ENCODE measurements at places on chromosomes 3 and 15. TPM values are rescaled to one million over a fixed set of nuclear protein-coding genes. Genes with fewer than 3 reads are reported as not detected.

GRCh38 chr3:26381411-26381810 is 241.2 kb upstream of the LRRC3B start:
- peak; percentile 47 for DNase-seq

- DNase-seq, result no peak
These were observed 64.9 kb upstream of the DCBLD2 start for GRCh38 chr3:98966434-98966833.

DNA sequence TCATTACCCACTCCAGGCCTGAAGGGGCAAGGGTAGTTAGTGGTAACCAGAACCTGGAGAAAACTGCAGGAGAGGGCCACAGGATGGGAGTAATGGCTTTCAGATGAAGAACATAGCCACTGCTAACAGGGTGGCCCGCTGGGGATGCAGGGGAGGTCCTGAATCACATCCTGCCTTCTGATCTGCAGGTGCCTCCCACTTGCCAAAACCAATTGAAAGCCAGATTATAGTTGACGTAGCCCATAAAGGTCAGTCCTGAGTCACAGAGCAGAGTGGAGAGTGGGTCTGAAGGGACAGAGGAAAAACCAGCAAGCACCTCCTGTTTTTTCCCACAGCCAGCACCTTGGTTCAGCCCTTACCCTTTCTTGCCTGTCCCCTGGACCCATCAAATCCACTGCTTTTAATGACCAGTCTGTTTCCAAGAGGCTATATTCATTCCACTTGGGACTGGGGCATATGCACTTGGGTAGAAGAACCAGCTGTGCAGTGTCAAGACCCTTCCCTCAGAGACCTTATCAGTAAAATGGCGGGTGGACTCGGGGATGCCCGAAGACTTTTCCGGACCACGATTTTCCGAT is 646 bp upstream of the SLC35G2 start:
- DNase-seq, result no peak

GRCh38 chr15:75727851-75728715 is 15.4 kb upstream of the CSPG4 start:
- no peak for DNase-seq

DNA sequence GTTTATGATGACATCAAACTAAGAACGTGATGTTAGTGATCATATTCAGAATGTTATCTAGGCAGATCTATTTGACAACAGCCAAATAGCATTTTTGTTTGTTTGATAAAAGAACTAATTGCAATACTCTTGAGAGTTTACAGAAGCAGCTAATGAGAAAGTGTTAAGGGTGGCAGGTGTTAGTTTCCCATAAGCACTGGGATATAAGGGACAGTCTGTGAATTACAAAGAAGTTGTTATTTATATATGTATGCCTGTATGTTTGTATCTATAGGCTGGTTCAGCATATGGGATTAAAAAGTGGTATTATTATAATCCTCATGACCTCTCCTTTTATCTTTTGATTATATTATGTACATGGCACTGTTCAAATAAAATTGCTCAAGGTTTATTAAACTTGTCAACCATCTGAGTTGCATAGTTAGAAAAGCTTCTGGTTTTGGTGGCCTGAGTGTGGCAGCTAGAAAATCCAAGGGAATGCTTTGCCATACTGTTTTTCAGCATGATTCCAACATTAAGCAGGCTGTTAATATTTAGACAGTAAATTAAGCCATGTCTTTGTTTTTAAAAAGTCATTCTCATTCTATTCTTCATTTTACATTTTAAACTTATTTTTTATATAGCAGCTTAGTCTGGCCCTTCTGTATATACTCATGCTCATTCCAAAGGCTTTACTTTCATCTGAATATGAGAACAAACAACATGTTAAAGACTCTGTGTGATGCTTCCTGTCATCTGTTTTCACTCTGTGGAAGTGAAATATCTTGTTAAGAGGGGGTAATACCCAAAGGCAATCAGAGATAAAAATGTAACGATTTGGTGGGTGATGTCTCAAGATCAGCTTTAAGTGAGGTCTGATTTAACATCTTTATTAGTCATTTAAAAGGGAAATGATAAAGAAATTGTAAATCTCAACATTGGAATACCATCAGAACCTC is 13.1 kb downstream of the ROBO2 start:
- DNase-seq, result no peak

DNA sequence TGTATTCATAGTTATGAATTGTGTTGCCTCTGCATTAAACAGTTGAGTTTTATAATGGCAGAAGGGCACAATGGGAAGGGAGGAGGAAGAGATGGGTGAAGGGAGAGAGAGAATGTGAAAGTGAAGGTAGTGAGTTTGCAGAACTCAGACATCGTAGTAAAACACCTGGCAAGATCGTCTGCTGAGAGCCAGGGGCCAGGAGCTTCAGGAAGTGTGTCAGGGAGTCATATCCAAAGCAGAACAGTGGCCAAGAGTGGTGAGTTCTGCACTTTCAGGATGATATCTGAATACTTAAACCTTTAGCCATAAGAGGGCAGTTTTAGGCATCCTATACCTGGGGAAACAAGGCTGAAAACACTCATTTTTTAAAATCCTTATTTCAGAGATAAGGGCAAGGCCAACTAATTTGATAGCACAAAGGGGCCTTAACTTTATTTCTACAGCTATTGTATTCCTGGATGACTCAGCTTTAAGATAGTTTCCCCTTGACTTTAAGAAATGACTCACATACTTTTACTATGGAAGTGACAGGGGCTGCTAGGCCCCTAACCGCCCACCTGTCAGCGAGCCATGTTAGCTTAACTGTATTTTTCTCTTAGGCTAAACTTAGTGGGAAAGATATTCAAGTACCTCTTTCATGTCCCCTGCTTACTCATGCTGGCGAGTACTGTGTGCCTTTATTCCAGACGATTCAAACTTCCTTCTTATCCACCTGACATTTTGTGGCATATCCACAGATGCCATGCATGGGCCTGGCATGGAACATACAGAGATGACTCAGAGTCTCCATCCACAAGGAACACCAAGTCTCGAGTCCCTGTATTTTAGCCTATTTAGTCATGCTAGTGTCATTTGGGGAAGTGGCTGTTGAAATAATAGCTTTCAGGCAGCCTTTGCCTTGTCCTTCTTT is 53.9 kb downstream of the RLBP1 start:
- no peak for DNase-seq

GRCh38 chr3:43738305-43738704 is 47.6 kb downstream of the ABHD5 start:
- DNase-seq, result no peak

DNA sequence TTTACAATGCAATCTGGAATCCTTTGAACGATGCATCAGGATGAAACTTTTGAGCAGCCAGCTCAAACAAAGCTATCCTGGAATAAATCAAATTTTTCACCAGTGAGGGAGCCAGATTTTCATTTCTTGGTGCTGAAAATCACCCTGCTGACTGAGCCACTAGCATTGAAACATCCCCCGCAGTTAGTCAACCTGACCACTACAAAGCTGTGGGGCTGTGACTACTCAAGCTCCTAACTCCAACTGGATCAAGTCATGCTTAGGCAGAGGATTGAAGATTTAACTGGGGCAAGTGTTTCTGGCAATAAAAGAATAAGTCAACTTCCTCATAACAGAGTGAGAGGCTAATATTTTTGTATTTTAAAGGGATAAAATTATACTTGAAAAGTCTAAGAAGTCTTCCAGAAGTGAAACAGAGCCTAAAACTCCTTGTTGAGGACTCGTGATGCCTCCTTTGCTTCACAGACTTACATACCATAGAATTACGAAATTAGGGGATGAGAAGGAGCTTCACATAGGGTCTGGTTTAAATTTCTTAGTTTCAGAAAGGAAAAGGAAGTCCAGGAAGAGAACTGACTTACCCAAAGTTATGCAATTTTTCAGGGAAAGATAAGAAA is 177.8 kb downstream of the SERPINI1 start:
- no peak for DNase-seq

- DNase-seq, result no peak
These were observed 308.7 kb downstream of the CHST2 start for GRCh38 chr3:143428294-143428693.

DNA sequence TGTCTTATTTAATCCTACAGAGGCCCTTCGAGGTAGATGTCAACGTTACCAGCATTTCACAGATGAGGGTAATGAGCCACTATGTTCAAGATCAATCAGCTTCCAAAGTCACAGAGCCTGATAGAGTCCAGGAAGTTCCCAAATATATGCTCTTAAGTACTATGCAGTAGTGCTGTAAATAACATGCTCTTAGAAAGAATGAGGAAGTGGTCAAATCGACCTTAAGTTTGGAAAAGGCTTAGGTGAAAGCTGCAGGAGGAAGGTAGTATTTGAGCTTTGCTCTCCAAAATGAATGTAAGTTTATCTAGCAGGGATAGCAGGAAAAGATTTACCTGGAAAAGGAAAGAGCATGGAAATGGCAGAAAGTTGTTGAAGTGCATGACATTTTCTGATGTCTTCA is 234.0 kb downstream of the RBMS3 start:
- DNase-seq, result no peak

DNA sequence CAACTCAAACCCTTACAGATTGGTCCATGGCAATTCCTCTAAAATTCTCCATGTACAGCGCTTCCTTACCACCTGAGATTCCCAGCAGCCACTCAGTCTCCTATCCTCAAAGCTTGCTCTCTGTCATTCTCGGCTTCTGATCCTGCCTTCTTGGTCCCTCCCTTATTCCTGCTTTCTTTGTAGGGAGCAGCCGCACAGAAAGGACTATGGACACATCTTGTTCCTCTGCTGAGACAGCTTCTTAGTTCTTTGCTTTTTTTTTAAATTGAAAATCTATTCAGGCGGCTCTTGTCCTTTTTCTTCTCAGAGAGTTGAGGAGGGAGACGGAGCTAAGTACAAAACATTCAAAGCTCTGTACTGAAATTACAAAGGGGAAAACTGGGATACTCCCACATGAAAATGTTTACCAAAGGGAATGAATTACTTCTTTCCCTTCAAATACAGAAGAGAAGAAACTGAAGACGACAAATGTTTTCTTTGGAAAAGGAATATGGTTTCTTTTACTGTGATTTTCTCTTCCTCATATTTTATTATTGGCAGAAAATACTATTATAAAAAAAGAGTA is 285.1 kb downstream of the IL20RB start:
- DNase-seq, result no peak

DNA sequence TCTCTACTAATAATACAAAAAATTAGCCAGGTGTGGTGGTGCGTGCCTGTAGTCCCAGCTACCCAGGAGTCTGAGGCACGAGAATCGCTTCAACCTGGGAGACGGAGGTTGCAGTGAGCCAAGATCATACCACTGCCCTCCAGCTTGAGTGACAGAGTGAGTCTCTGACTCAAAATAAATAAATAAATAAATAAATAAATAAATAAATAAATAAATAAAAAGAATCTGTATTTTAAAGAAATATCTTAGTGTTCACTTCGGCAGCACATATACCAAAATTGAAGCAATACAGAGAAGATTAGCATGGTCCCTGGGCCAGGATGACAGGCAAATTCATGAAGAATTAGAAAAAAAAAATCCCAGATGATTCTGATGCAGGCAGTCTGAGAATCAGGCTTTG is 51.9 kb downstream of the ROBO2 start:
- no peak for DNase-seq

- peak; percentile 4 for DNase-seq
These were observed 1.8 kb downstream of the STAG1 start for GRCh38 chr3:136750209-136750896.

GRCh38 chr15:25862472-25863110 is 536 bp downstream of the ATP10A start:
- no peak for DNase-seq

- no peak for DNase-seq
These were observed 20.7 kb downstream of the TNK2 start for GRCh38 chr3:195887670-195888069.

- DNase-seq, result no peak
These were observed 86.8 kb upstream of the PSMD6 start for GRCh38 chr3:64110071-64110470.

DNA sequence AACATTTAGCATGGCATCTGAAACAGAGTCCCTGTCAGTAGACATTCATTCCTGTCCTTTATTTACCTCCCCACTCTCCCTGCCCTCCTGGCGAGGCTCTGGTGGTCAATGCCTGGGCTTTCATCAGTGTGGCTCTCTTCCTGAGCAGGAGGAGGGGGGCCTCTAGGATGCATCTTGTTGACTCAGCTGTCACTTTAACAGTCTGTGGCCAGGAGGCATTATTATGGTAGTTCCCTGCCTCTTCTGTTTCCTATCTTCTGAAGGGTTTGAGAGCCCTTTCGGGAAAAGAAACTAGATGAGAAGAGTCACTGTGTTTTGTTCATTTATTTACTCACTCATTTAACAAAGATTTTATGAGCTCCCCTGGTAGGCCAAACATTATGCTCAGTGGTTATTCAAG is 2.4 kb upstream of the PPP1R14D start:
- DNase-seq, result no peak

DNA sequence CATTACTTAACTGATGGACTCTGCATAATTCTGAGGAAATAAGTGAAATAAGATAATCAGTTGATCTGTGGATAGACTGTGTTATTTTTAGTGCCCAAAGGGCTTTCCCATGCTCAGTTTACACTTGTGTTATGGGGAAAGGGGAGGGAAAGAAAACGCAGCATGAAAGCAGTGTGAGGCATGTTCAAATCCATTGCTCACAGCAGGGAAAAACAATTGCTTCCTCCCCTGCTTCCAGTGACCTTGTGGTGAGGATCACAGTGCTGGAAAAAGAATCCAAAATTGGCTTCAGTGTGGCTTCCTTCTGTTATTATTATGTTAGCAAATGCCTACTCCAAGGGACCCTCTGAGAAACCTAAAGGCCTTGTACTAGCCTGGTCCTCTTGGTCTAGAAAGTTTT is 285.1 kb upstream of the CDIN1 start:
- DNase-seq, result no peak

GRCh38 chr15:80070840-80071239 is 11.4 kb downstream of the ZFAND6 start:
- no peak for DNase-seq

DNA sequence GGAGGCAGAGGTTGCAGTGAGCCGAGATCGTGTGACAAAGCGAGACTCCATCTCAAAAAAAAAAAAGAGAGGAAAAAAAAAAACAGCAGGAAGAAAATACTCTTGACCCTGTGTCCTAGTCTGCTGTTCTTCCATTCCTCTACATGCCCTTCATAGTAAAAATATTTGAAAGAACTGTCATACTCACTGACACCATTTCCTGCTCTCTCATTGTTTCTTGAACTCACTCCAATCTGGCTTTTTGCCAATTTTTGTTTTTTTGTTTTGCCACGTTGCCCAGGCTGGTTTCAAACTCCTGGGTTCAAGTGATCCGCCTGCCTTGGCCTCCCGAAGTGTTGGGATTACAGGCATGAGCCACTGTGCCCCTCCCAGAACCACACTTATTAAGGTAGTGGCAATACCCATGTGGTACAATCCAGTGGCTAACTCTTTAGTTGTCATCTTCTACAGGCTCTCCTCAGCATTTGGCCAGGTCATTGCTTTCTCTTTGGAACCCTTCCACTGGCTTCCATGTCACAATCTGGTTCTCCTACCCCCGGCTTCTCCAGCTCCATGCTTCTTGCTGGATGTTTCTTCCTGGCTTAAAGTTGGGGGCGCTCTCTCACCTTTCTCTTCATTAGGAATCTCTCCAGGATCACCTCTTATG is 238.2 kb upstream of the C2CD4B start:
- DNase-seq, result no peak

Gene CCDC9B
- 10.4 TPM for polyA plus RNA-seq

Gene TNNC1
- 6.1 TPM for polyA plus RNA-seq

Gene TRPM1
- polyA plus RNA-seq, result 0.37 TPM

Gene IL20RB
- polyA plus RNA-seq, result 0.30 TPM

Gene UROC1
- polyA plus RNA-seq, result 0.29 TPM

Gene SPATA12
- 0.12 TPM for polyA plus RNA-seq

Gene AMIGO3
- polyA plus RNA-seq, result 1.4 TPM
